HFFc6 (cell line): ENCODE measurements at places on chromosomes 4 and X. TPM values are rescaled to one million over a fixed set of nuclear protein-coding genes. Genes with fewer than 3 reads are reported as not detected.

The PALLD gene
- total RNA-seq, result 72.6 to 149 TPM (median 85.0 TPM) in 3 replicates

The MAGEA11 gene
- total RNA-seq, result 0.16 TPM in 1 of 3 replicates, not detected in the others

The RNF150 gene
- 15.1 to 20.1 TPM (median 20.1 TPM) in 3 replicates for total RNA-seq

DNA sequence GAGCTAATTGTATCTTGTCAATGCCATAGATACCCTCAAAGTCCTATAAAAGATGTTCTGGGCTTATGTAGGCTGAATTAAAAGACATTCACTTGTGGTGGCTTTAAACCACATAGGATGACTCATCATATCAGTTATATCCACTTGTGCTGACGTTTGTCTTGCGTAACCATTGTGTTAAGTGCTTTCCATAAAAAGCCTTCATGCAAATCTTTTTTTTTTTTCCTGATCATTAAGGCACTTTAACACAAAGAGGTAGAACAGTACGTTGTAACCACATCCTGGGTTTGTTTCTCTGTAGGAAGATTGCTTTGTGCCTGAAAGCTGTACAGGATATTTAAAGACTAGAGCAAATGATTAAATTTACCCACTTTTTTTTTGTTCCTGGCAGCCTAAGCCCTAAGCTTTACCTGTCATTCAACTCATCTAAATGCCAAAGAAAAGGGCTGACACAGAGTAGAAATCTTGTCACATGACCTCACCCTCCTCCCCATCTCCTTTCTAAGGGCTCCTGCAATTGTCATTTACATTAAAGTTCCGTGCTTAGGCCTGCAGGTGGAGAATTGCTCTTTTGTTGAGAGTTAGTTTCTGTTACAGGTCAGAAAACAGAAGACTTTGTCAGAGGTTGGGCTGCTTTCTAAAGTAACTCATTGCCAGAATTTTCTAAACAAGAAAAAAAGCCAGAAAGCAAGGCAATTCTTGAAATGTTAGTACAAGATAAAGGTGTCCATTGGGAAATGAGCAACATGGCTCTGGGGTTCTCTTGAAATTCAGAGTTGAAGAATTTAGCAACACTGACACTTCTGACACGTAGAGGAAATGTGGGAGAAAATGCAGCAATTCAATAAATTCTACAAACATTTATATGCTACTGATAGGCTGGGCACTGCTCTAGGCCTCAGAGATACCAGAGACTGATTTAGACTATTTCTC, 555.6 kb downstream of the PPARGC1A start:
- no peaks in the 10 kb centered on the region for H3K36me3 ChIP-seq
- no peak overlapping the region for H3K4me3 ChIP-seq
- no peak for DNase-seq
- no peak overlapping the region for H3K27ac ChIP-seq
- H3K27me3 ChIP-seq, result no peaks in the 10 kb centered on the region

DNA sequence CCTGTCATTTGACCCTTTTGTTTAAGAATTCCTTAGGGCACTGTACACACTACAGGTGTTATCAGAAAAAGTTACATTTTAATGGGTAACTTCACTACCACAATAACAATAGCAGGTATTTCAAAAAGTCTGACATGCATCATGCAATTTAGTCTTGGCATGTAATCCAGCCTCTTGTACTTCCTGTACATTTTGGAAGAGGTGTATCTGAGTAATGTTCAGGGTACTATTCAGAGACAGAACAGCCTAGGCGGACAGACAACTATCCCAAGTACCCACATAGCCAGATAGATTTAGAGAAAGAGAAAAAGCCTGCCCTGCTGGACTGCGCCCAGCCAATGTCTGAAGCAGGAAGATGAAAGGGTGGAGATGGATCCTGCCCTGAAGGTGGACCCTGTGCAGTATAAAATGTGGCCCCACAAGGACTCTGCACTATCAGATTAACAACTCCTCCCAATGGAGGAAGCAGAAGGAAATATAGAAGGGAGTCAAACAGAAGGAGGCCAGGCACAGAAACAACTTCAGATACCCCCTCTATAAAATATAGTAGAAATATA, 8.5 kb downstream of the UGT2B7 start:
- H3K27me3 ChIP-seq, result no peaks in the 10 kb centered on the region
- H3K4me1 ChIP-seq, result no peaks in the 10 kb centered on the region
- no peak for DNase-seq
- no peak overlapping the region for H3K27ac ChIP-seq
- no peak overlapping the region for H3K4me3 ChIP-seq
- no peaks in the 10 kb centered on the region for H3K36me3 ChIP-seq

DNA sequence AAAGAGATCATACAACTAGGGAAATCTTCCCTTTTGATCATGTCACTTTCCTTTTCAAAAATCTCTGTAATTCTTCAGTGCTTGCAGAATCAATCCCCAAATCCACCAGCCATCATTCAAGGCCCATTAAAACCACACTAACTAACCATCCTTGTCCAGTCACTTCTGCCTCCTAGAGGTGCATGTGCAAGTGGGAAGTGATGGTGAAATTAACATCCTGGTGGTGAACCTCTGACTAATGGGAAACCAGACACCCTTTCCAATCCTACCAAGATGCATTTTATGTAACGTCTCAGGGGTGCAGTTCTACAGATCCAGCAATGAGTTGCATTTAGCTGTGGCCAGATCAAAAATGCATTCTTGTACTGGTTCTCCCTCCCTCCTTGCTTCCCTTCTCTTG, 341.8 kb downstream of the RAPGEF2 start:
- no peak overlapping the region for H3K27ac ChIP-seq
- H3K36me3 ChIP-seq, result no peaks in the 10 kb centered on the region
- peaks cover 28% of the 10 kb centered on the region for H3K4me1 ChIP-seq
- H3K27me3 ChIP-seq, result no peaks in the 10 kb centered on the region
- peak; percentile 18 for DNase-seq

DNA sequence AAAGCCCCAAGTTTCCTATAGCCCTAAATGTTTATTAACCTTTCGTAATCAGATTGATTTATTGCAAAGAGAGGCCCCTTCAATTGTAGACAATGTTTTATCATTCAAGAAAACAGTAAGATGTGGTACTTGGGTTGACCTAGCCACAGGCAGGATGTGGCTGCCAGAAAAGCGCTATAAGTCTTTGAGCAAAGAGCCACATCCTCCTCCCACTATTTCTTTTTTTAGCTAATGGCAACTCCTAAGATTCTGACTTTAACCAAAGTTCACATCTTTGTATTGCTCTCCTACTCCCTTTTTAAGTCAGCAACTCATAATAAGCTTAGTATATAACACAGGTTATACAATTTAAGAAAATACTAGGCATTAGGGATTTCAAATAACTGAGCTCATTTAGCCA, 70.7 kb upstream of the PPP3CA start:
- H3K27me3 ChIP-seq, result no peaks in the 10 kb centered on the region
- no peak overlapping the region for H3K4me3 ChIP-seq
- H3K4me1 ChIP-seq, result no peaks in the 10 kb centered on the region
- no peaks in the 10 kb centered on the region for H3K36me3 ChIP-seq
- no peak overlapping the region for H3K27ac ChIP-seq

DNA sequence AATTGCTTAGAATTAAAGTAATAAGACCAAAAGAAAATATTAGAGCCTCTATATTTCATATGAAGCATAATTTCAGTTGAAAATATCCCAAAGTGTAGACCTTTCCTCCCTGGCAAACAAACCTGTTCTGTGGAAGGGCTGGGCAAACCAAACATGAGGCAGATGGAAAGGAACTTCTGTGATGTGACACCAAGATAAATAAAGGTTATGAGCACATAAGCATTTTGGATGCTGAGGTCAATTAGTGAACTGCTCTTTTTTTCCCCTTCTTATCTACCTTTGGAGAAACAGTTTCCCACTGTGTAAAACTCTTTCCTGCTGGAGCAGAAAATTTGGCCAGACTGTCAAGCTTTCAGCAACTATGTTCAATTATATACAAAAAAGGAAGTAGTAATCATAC, 109.6 kb upstream of the STIM2 start:
- H3K27ac ChIP-seq, result no peak overlapping the region
- no peaks in the 10 kb centered on the region for H3K27me3 ChIP-seq
- no peak for DNase-seq
- H3K36me3 ChIP-seq, result peaks cover 6% of the 10 kb centered on the region
- H3K4me1 ChIP-seq, result no peaks in the 10 kb centered on the region; the same call in 1 of the 2 replicates
